ENCODE measurements at places on chromosomes 11 and 22.
A peak's percentile ranks its signal among the peaks of the same experiment; 100 is the strongest.

DNA sequence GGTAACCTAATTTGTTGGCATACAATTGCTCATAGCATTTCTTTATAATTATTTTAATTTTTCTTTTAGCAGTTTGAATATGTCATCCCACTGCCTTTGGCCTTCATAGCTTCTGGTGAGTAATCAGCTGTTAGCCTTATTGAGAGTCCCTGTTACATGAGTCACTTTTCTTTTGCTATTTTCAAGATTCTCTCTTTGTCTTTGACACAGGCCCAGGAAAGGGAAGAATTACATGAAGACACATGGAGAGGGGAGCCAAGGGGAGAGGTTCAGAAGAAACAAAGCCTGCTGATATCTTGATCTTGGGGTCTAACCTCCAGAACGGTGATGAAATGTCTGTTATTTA, 418.2 kb downstream of the METTL15 start:
- no peak for DNase-seq

DNA sequence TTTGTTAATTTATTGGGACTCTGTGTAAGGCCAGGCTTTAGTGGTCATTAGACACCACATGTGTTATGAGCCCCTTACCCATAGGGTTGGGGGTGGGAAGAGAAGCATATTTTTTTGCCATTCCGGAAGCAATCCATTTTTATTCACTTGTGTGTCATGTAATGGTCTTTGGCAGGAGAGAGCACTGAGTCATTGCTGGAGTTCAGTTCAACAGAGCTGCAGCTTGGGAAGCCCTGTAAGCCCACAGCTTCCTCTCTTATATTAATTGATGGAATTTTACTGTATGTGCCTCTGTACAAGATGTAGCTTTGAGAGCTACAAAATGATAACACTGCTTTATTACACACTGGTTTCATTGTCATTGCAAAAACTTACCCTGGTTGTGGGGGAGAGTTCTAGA, 177.3 kb upstream of the SORL1-AS1 start:
- no peak for DNase-seq

DNA sequence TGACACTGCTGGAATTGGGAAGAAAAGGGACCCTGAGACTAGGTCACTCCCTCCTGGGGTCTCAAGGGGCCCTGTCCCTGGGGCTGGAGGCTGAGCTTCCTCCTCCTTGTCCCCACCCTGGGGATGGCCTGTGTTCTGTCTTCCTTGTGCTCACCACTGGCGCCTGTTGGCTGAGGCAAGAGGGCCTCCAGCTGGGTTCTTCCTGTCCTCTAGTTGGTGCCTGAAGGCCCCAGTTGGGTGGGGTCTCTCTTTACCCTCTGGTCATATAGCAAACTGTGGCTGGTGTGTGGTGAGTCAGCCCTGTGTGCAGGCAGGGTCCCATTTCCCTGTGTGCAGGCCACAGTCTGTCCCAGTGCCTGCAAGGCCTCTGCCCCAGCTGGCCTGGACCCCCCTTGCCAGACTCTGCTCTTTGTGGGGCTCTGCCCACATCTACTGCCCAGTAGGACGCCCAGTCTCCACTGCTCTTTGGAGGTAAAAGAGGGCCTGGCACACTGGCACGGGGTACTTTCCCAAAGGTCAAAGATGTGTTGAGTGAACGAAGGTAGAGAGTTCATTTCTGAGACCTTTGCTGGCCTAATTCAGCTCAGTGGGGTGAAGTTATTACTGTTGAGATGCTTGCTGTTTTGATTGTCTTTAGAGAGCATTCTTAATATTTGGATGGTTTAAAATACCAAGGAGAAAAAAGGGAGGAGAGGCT, 55.1 kb upstream of the CLDN5 start:
- DNase-seq = no peak

DNA sequence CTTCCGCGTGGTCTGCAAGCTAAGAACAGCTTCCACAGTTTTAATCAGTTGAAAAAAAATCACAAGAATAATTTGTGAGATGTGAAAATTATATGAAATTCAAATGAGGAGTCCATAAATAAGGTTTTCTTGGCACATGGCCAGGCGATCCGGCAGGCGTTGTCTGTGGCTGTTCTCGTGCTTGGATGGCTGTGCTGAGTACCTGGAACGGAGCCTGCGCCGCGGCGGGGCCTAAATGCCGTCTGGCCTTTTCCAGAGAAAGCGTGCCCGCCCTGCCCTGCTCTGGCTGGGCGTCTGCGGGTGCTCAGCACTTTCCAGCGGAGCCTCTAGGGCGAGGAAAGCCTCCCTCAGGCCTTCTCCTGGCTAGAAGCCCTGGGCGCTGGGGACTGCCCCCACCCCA, 41.8 kb downstream of the OSBPL5 start:
- DNase-seq = peak; percentile 5

GRCh38 chr11:128375961-128376360, 211.4 kb downstream of the ETS1 start:
- DNase-seq = no peak

DNA sequence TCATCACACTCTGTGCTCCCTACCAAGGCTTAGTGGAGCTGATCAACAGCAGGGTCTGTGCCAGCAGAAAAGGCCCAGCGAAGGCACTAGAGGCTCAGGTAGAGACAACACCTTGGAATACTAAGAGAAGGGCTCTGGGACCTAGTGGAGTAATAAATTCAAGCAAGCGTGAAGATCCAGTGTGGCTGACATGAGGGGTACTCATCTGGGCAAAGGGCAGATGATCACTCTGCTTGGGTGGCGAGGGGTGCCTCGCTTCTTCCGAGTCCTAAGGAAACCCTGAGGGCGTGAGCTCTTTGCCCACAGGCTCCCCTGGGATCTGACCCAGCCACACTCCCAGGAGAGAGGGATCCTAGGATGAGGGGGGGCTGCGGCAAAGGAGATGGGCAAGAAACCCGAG, 3.5 kb upstream of the TPBGL start:
- DNase-seq = no peak

DNA sequence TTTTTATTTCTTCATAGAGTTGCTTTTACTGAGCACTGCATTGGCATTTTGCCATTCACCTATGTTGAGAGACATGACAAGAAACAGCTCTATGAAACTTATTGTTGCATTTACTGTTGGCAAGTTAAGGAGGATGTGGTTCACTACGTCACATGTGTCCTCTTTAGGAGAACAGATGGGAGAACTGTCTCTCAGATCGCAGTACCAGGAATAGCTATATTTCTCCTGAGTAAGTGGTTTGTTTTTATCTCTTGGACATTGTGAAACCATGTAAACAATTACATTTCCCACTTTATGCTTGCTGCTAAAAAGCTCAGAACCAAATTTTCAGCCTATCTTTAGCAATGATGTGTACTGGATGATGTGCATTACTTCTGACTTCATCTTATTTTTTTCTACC, 34.8 kb upstream of the PSMA1 start:
- DNase-seq = no peak

GRCh38 chr11:15930442-15931025, 425.8 kb downstream of the SOX6 start:
- DNase-seq = no peak

Measured in T-helper 17 cell (primary cell).